ENCODE measurements at places on chromosomes 12 and 14.

GRCh38 chr12:71335151-71335962, 104.2 kb upstream of the LGR5 start:
- no peak for DNase-seq

DNA sequence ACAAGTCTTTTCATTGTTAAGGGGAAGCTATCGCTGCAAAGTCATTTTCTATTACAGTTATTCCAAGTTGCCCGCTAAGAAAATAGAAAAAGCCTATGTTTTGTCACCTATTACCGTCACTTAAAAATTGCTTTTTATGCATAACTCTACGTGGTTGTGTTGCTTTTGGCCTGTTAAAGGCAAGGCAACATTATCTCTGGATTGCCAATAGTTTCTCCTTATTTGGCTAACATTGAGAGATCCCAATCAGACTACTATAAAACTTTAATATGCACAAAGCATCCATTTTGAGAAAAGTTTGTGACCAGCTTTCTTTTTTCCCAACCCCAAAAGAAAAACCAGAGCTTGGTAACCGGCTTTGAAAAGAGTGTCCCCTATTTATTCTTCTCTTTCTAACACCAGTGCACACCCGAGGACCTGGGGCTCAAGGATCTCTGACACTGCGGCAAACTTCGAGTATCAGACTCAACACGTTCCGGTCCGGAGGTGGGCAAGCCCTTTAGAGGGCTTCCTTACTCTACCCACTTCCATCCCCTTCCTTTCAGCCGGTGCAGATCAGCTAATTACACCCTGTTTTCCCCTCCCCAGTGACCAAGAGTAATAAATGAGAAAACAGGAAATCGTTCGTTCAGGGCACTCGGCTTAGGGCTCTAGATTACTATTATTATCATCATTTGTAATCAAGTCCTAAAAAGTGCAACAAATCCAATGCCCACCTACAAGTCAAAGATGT, 1.2 kb downstream of the PPP1R12A start:
- DNase-seq = no peak

- DNase-seq = no peak
These were observed 68.9 kb upstream of the NCOR2 start for GRCh38 chr12:124636138-124636978.

DNA sequence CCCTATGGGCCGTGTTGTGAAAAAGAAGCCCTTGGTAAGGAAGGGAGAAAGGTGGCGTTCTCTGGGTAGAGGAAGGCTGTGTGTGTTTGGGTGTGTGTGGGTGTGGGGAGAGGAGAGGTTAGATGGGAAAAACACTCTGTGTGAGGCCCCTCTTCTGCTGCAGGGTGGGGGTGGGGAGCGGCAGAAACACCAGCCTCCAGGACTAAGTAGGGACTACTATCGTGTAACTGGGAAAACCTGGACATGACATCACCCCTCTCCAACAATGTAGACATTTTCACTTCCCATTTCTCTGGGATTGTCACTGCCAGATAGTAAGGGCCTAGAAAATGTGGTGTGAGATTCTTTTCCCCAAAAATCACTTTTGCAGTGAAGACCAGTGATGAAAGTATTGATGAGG, 205.0 kb downstream of the NTF3 start:
- DNase-seq = no peak

DNA sequence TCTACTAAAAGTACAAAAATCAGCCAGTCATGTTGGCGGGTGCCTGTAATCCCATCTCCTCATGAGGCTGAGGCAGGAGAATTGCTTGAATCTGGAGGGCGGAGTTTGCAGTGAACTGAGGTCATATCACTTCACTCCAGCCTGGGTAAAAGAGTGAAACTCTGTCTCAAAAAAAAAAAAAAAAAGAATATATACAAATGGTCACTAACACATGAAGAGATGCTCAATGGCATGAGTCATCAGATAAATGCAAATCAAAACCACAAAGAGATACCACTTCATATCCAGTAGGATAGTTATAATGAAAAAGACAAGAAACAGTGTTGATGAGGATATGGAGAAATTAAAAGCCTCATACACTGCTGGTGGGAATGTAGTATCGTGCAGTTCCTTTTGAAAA, 33.6 kb upstream of the METAP2 start:
- no peak for DNase-seq

GRCh38 chr14:50619569-50620141, 48.5 kb downstream of the SAV1 start:
- no peak for DNase-seq

DNA sequence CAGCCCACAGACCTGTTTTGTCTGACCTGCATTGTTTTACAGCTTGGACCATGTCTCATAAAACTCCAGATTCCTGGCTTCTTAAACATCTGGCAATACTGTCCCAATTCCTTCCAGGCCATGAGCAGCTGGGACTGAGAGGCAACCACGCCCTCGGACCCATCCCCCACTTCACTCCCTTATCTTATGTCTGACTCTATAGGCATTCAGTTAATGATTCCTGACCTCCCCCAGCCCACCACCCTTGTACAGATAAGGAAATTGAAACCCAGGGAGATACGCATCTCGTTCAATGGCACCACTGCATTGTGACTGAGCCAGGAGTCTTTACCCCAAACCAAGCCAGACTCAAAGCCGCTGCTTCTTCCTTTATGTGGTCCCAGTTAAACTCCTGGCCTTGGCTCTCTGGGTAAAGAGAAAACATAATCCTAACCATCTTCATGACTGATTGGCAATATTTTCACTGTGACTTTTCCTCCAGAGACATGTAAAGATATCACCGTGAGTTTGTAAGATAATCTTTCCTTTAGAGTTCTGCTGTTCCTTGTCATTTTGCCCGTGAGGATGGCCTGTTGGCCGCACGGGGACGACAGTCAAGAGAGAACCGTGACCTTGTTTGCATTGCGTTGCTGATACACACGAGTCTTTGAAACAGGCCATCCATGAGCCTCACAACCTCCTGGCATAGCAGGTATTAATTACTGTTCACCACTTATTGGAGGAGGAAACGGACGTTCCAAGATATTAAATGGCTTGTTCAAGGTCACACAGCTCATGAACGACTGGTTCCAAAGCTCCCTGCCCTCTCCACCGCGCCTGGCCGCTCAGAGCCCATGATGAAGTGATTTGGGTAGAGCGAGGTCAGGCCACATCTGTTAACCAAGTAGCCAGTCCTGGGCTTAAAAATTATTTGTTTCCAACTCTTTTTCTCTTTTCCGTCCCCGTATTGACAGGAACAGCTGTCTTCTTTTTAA, 39.4 kb downstream of the MAP1LC3B2 start:
- no peak for DNase-seq

GRCh38 chr14:24266344-24267244, 3.6 kb upstream of the TGM1 start:
- no peak for DNase-seq

- DNase-seq = no peak
These were observed 37.8 kb downstream of the PROX2 start for GRCh38 chr14:74838166-74838565.

GRCh38 chr14:75454963-75455546, 27.2 kb downstream of the JDP2 start:
- no peak for DNase-seq

DNA sequence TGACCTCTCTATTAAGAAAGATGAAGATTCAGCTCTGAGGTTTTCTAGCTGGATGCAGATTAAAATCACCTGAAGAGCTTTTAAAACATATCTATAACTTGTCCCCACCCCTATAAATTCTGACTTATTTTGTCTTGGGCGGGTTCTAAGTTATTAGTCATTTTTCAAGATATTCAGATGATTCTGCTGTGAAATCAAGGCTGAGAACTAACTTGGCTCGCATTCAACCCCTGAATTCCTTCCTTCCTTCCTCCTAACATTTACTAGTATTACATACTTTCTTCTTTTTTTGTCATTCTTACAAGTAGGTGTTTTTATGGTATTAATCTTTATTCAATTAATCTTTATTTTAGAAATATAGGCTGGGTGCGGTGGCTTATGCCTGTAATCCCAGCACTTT, 55.4 kb downstream of the SSPN start:
- no peak for DNase-seq

- DNase-seq = no peak
These were observed 68.7 kb upstream of the MAP1LC3B2 start for GRCh38 chr12:116490471-116490870.

DNA sequence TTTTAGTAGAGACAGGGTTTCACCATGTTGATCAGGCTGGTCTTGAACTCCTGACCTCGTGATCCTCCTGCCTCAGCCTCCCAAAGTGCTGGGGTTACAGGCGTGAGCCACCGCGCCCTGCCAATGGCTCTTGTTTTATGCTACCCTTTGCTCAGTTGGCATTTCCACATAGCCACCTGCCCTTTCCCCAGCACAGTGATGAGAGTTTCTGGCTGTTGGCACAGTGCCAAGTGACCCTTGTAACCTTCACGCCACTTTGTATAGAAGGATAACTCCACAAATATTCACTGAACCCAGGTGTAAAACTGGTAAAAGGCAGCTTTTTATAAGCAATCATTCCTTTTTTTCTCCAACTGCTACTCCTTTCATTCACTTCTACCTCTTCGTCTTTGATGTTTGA, 18.5 kb upstream of the CCDC175 start:
- no peak for DNase-seq

Measured in NCI-H1436 treated with DMSO at 0.1 percent for 48 hours (cell line).